ENCODE measurements at places on chromosomes 4 and X.
A peak's percentile ranks its signal among the peaks of the same experiment; 100 is the strongest.

GRCh38 chr4:152935143-152935542 lies 980 bp upstream of the FHDC1 start:
- DNase-seq: no peak

- peak; percentile 16 for DNase-seq
Observed at GRCh38 chr4:185096032-185096653, 46.9 kb upstream of the SLC25A4 start.

- DNase-seq: peak; percentile 66
Observed at GRCh38 chr4:74874753-74875367, 58.1 kb upstream of the PARM1 start.

DNA sequence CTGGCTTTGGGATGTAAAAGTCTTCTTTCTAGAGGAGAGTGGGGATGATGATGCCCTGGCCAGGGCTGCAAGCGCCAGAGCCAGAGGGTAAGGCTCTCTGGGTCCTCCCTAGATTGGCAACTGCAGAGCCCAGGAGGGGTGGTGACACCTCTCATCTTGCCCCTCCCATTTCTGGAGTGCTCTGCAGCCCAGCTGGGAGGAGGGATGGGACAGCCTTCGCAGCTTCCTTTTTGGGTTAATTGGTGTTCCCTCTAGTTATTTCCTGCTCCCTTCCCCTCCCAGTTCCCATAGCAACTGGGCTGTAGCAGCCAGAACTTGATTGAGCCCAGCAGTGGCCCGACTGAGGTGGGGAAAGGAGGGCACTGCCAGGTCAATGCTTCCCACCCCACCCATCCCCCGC lies 19.2 kb downstream of the NALF2 start:
- DNase-seq: no peak

All from mammary epithelial cell (primary cell).